Suppressor macrophage (primary cell): ENCODE measurements at places on chromosomes 4 and X.
A peak's percentile ranks its signal among the peaks of the same experiment; 100 is the strongest.

DNA sequence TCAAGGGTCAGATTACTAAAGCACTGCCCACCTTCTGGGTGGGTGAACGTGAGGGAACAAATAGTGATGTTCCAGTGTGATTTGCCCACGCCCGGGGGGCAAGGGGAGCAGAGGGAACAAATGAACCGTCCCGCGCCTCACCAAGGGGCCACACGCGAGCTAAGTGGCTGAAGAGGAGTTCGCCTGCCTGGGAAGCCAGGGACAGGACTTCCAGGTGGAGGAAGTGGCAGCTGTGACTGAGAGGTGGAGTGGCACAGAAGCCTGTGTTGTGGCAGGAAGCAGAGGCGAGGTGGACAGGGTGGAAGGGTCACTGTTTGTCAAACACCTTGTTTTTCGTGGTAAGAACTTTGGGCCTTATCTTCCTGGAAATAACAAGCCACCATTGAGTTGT, 9.0 kb upstream of the SORBS2 start:
- no peak for DNase-seq

- no peak for DNase-seq
These were observed 158.3 kb upstream of the SCML1 start for GRCh38 chrX:17579026-17579425.

DNA sequence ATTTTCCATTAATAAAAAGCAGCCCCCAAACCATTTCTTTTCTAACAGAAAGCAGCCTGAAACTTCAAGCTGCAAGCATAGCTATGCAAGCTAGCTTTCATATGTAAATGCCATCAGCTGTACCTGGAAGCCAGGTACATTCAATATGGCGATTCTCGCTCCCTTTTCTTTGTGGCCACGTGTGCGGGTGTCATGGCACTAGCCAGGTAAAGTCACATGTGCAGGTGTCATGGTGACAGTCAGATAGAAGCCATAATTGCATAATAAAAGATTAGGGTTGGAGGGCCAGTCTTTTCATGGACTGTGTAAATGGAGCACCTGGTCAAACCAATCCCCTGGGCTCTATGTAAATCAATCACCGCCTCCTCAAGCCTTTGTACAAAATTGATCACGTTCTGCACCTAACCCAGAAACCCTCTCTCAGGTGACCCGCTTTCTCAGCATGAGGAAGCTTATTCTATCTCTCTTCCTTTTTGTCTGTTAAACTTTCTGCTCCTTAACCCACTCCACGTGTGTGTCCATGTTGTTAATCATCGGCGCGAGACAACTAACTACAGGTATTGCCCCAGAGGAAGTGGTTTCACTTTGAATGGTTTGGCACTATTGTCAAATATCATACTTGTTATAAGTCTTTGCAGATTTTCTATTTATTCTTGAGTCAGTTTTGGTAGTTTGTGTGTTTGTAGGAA, 18.0 kb upstream of the RHOXF2 start:
- DNase-seq: no peak

DNA sequence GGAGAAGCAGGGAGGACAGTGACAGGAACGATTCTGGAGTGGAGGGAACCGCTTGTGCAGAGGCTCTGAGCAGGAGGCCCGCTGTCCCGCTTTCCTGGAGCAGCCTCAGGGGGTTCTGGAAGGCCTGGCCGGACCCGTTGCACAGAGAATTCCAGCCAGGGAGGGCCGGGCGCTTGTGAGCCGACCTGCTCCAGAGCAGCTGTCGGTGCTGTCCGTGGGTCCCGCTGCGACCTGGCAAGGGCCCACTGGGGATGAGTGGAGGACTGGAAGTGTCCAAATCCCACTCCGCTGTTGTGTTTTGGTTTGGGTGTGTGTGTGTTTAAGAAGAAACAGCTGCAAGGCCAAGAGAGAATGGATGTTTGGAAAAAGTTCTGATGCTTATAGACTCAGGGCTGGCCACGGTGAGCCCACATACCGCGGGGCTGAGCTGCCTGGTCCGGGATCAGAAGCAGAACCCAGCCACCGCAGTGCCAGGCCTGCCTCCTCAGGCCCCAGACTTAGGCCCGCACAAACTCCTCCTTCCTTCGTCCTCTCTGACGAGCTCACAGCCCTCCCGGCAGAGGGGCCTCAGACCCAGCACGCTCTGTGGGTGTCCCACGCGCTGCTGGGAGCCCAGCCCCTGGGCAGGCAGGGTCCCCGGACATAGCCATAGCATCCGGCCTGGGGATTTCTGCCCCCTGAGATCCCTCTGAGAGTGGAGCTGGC, 73.9 kb downstream of the HTRA3 start:
- no peak for DNase-seq

DNA sequence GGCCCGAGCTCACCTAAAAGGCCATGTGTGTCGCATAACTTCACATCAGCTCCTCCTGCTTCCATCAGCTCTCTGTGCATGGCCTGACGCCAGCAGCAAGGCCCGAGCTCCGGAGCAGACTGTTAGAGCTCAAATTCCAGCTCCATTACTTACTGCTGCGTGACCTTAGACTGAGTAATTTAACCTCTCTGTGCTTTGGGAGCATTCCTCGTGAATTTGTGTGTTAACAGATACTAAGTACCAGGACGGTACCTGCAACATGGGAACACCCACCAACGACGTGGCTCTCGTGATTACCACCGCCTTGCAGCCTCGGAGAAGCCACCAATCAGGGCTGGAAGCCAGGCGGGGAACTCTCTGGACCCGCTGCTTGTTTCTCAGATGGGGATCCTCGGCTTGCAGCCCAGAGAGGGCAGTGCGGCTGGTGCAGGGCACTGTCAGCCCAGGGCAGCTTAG, 12.9 kb downstream of the LETM1 start:
- DNase-seq: no peak

DNA sequence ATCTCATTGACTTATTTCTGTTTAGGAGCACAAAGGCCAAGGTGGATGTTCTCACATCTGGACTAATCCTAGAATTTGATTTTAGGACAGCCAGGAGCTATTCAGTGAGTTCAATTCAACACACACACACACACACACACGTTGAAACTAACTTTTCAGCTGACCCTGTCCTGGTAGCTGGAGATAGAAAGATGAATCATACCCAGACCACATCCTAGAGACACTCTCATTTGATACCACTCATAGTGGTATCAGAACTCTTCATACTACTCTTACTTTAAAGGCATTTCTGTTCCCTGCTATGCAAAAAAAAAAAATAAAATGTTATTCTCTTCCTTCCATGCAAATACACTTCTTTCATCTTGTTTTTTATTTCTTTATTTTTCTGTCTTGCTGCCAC, 36.7 kb downstream of the KLF8 start:
- no peak for DNase-seq

- DNase-seq: no peak
These were observed 54.0 kb upstream of the FAM120C start for GRCh38 chrX:54237014-54237413.

GRCh38 chrX:49956313-49956712, 33.9 kb downstream of the CLCN5 start:
- DNase-seq: no peak

DNA sequence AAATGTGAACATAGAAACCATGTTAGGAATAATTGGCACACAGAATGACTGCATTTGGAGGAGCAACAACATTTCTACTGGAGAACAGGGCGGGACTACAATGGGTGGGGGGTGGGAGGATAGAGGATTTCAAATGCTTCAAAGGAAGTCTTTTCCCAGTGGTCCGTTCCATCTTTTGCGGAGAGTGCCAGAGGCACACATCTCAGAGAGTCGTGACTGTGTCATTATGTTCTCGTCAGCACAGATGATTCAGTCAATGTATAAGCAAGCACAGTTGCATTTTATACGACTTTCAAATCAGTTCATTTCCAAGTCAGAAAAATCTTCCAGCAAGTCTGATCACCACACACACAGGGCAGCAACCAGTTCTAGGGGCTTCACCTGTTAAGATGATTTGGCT, 22.7 kb upstream of the GPR50 start:
- DNase-seq: no peak

GRCh38 chr4:7632341-7632740, 197.6 kb upstream of the PSAPL1 start:
- no peak for DNase-seq

DNA sequence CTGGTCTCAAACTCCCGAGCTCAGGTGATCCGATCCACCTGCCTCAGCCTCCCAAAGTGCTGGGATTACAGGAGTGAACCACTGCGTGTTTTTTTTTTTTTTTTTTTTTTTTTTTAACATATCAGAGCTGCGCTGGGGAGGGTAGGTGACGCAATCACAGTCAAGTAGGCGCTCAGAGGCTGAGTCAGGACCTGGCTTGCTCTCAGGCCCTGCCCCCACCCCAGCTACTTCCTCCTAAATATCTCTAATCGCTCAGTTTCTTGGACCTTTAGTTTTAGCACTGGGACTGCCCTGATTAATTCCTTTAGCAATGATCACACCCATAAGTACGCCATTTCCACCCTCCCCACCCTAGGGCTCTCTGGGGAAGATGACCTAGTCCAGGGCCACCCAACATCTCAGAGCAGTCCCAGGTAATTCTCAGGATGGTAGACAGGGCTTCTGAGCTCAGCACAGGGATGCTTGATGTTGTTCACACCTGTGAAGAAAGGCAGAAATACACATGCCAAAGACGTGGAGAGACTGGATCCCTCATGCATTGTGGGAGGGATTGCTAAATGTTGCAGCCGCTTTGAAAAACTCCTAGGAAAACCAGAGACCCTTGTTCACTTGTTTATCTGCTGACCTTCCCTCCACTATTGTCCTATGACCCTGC, 50.2 kb downstream of the DDX3X start:
- DNase-seq: peak; percentile 77

DNA sequence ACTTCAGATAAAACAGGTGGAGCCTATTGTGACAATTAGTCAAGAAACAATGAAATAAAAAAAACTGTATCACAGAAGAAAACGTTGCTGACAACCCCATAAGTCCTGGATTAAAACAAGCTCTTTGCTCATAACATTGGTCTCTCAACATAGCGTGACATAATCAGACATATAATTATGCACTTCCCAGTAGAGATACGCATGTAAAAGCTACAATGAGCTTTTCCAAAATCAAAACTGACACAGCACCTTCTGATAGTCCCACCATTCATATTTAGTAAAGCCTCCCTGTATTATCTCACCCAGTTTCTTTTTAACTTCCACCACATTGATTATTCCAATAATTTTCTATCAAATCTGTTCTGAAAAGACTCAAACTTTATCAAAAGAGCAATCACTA, 372.1 kb upstream of the SMIM31 start:
- DNase-seq: no peak

- DNase-seq: peak; percentile 8
These were observed 162.2 kb downstream of the DCHS2 start for GRCh38 chr4:154329268-154329868.

DNA sequence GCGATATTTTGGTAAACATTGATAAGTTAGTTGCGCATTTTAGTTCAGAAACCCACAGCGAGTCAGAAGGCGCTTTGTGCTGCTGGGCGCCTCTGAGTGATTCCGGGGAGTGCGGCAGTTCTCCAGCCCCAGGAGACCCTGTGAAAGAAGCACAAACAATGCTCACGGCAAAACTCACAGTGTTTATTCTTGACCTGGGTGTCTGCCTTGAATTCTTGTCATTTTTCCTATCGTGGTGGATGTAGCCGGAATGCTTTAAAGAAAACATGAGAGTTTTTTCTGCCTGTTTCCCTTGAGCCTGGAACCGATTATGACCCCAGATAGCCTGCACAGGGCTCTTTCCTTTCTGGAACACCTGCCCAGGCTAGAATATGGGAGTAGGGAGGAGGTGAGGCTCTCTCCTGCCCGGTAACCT, 6.7 kb downstream of the TBL1X start:
- DNase-seq: no peak

GRCh38 chr4:111773858-111774257, 371.4 kb upstream of the FAM241A start:
- no peak for DNase-seq

- DNase-seq: no peak
These were observed 58.9 kb downstream of the TLR10 start for GRCh38 chr4:38723726-38724474.

GRCh38 chr4:123449362-123449761, 52.8 kb downstream of the SPRY1 start:
- no peak for DNase-seq

- no peak for DNase-seq
These were observed 81.5 kb downstream of the SHROOM2 start for GRCh38 chrX:9867753-9868152.

GRCh38 chr4:162707962-162708361, 458.7 kb downstream of the NAF1 start:
- no peak for DNase-seq

GRCh38 chr4:158350161-158350560, 139.9 kb downstream of the TMEM144 start:
- no peak for DNase-seq

GRCh38 chrX:56343219-56343618, 111.1 kb downstream of the KLF8 start:
- no peak for DNase-seq

DNA sequence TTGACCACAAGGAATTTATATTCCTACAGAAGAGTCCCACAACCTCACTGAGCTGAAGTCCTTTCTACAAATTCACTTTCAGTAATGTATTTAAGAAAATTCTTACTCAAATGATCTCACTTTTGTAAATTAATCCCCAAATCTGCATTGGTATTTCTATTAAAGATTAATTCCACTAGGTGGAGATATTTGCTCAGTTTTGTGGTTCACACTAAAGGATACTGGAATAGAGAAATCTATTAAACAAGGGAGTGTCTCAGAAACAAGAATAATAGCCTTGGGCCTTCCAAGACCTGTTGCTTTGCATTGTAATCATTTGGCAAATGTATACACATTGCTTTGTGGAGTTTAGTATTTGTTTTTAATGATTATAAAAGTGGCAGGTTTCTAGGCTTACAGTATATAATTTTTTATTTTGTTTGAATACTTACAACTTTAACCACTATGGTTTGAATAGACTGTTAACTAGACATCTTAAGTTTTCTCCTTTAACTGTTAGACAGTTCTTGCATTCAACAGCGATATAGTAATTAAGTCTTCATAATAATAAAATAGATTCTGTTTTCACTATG, 25.9 kb downstream of the CFAP299 start:
- DNase-seq: no peak

- no peak for DNase-seq
These were observed 10.8 kb downstream of the APOO start for GRCh38 chrX:23896981-23897380.

GRCh38 chrX:43644124-43644701, 11.9 kb upstream of the MAOA start:
- DNase-seq: peak; percentile 55
